ENCODE measurements at places on chromosomes 7 and 10.

DNA sequence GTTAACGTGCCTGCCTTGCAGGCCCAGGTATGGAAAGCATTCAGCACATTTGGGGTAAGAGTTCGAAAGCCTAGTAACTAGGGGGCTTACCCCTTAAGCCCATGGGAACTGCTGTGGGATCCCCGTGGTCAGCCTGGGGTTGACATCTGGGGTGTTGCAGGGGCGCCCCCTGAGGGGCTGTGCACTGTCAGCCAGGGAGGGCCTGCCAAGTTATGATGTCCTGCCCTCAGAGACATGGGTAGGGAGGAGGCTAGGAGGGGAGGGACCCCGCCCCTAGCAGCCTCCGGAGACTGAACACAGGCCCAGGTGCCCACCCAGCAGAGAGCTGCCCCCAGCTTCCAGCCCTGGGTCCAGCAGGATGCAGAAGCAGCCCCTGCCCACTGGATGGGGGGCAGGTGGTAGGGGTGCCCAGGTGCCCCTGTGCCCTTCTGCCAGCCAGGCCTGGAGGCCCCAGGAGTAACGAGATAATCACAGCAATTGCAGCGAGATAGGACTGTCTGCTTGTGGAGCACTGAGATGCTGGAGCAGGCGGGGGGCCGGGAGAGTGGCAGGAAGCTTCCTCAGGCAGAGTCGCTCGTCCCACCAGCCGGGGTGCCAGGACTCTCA lies 153.3 kb downstream of the UBE2H start:
- DNase-seq = no peak

DNA sequence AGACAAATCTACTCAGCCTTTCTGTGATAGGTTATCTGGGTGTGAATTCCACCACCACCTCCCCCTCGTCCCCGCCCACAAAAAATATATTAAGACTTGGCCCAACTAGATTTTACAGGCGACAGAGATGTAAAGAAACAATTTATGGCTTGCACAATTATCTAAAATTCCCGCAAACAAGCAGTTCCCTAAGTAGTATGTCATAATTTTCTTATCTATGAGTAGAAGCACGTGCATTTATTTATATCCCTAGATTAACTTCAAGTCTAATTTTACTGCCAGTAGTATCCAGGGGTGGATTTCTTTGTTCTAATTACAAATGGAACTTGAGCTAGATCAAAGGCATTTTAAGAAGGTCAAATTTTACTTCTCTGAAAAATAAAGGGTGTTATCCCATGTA lies 1.7 kb downstream of the TSPAN12 start:
- DNase-seq = no peak

- no peak for DNase-seq
These were observed 20.9 kb upstream of the MKLN1 start for GRCh38 chr7:131306777-131307176.

DNA sequence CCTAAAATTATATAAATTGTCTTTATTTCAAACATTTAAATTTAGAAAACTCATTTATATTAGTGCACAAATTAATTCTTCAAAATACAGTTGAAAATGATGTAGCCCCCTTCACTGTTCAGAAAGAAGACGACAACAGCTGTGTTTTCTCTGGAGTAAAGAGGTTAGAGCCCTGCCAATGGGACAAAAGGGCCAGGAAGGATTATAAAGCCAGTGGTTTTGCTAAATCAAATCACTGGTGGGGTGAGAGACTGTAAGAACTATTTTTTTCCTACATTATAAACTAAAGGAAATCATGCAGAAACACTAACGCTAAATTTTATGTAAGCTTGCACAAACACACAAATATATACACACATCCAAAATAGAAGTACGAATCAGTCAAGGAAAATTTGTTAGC lies 386.6 kb downstream of the PARD3 start:
- no peak for DNase-seq

GRCh38 chr10:77892761-77893160 lies 33.8 kb downstream of the DLG5 start:
- DNase-seq = no peak

- no peak for DNase-seq
These were observed 46.1 kb downstream of the CYTH3 start for GRCh38 chr7:6226194-6226799.

DNA sequence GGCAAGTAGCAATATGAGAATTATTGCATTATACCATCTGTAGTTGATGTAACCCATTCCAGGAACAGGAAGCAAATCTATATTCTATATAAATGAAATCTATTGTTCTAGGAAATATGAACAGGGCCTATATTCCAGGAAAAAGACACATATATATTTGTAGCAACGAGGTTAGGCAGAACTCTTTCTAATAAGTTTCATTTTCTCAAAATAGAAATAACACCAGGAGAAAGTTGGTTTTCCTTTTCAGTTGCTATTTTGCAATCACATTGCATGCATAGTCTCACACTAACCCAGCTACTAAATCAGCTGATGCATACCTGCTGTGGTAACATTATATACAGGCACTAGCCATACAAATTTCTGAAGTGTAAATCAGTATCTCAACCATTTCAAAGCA lies 6.2 kb upstream of the IFIT2 start:
- DNase-seq = no peak

DNA sequence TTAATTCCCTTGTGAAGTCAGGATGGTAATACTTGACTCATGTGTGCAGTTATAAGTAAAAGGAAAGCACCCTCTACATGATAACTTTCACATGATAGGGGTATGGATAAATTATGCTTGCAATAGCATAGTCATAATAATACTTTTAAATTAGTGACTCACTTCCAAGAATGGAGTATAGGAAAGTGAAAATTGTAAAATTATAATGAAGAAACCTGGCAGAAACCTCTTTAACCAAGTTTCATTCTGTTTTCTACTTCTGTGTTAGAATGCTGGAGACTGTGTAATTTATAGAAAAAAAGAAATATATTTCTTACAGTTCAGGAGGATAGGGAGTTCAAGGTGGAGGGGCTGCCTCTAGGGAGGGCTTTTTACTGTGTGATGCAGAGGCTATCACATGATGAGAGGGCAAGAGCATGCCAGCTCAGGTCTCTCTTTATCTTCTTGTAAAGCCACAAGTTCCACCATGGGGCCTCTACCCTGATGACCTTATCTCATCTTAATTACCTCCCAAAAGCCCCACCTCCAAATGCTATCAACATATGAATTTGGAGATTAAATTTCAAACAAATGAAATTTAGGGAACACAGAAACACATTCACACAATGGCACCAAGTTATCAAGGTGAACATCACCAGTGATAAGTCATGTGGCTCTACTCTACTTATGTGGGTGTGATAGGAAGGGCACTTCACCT lies 43.2 kb downstream of the HDAC9 start:
- no peak for DNase-seq
